Esophagus squamous epithelium (tissue), 5 donors: ENCODE measurements at places on chromosomes 5 and 9.

GRCh38 chr9:86202338-86202882 lies 57.0 kb downstream of the C9orf153 start:
- DNase-seq, result no peak

DNA sequence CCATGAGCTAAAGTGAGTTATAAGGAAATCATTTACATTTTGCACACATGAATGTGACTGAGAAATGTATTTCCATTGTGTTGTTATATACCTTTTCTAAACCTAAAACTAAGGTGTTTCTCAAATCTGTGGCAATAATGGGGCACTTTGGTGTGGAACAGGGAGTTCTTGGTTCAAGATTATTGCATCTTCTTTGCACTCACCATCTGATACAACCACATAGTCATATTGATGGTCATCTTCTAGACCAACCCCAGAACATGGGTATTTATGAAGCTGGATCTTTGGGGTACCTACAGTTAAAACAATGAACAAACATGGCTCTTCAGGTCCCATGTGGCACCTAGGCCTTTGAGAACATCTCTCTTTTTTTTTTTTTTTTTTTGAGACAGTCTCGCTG lies 24.6 kb upstream of the SHOC1 start:
- no peak for DNase-seq

DNA sequence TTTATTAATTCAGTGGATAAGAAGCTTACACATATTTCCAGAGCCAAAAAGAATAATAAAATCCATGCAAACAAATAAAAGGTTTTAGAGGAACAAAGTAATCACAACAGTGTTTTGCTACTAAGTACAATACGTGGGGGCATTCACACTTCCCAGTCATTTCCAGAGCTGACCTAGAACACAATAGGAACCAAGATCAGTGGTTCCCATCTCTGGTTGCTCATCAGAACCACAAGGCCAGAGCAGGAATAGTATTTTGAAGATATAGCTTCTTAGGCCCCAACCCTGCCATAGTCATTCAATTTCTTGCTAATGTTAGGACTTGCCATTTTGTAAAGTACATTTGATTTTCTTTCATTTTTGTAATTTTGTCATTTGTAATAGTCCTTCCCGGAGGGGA lies 215.4 kb downstream of the NR3C1 start:
- no peak for DNase-seq

DNA sequence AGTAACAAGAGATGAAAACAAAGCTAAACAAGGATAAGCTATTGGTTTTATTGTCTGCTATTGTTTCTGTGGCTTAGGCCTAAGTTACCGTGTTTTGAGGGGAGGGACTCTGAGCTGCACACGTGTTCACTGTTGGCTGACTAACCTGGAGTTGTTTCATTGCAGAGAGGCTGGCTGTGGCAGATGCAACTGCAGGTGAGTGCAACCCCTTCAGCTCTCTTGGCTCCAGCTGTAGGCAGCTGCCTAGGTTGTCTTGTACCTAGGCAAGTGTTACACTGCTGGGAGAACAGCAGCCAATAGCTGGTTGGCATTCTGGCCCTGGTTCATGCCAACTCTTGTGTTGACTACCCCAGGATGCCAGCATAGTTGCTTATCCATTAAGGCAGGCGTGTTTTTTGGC lies 17.6 kb upstream of the MATR3 start:
- DNase-seq, result no peak
